ENCODE measurements at places on chromosomes 6 and 20.

- no peak for DNase-seq
Observed at GRCh38 chr6:73030257-73030656, 195.0 kb downstream of the KHDC1L start.

DNA sequence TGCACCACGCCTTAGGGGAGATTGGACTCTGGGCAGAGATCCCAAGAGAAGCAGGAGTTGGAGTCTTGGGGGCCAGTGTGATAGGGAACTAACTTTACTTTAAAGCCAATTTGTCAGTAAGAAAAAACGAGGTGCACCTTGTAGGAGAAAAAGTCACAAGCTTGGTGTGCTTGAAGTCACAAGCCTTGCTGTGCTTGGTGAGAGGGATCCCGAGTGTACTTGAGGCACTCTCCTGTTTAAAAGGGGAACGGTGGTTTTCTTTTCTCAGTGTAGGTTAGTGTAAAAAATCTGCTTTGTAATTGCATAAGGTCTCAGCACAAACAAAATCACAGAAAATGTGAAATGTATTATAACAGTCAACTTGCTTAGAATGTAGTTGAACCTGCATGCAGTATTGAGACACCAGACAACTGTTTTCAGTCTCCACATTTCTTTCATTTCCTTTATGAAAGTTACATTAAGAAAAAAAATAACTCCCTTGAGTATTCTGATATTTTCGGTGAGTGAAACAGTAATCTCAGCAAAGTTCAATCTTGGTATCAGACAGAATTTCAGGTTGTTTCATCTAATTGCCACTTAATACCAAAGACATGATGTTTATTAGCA, 111.1 kb upstream of the DUSP22 start:
- no peak for DNase-seq

GRCh38 chr6:10451828-10452509, 37.1 kb upstream of the TFAP2A start:
- no peak for DNase-seq

- DNase-seq = peak; percentile 64
Observed at GRCh38 chr6:144314003-144314485, 28.9 kb downstream of the UTRN start.

GRCh38 chr6:109303640-109304283, 78.5 kb downstream of the CD164 start:
- DNase-seq = no peak

GRCh38 chr6:89302936-89303335, 12.2 kb downstream of the GABRR2 start:
- DNase-seq = no peak

GRCh38 chr6:11650025-11650696, 112.6 kb downstream of the TMEM170B start:
- DNase-seq = no peak

DNA sequence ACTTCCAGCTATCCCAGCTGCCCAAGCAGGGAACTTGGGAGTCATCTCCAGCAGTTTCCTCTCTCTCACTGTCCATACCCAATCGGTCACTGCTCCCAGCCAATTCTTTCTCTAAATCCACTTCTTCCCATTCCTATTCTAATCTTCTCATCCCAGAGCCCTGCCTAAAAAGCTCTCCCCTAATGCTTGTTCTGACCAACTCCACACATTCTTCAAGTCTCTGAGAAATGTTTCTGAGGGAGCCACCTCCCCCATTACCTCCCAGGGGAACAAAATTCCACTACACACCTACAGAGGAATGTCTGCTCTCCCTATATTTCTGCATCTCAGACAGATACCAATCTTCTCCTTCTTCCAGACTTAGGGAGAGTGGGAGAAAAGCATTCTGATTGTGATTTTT, 14.0 kb downstream of the SLC17A4 start:
- DNase-seq = no peak

- DNase-seq = peak; percentile 24
Observed at GRCh38 chr6:32254761-32255198, 30.9 kb upstream of the NOTCH4 start.

GRCh38 chr6:36266913-36267644, 2.8 kb upstream of the PNPLA1 start:
- DNase-seq = no peak

- DNase-seq = no peak
Observed at GRCh38 chr20:49270177-49270576, 7.7 kb downstream of the ZNFX1 start.

GRCh38 chr6:42021847-42022754, 28.2 kb upstream of the TAF8 start:
- DNase-seq = no peak

GRCh38 chr20:62496568-62497218, 20.9 kb upstream of the GATA5 start:
- no peak for DNase-seq

- no peak for DNase-seq
Observed at GRCh38 chr20:50328222-50328979, 137.8 kb downstream of the CEBPB start.

GRCh38 chr6:89482126-89482525, 49.2 kb downstream of the ANKRD6 start:
- DNase-seq = peak; percentile 35

DNA sequence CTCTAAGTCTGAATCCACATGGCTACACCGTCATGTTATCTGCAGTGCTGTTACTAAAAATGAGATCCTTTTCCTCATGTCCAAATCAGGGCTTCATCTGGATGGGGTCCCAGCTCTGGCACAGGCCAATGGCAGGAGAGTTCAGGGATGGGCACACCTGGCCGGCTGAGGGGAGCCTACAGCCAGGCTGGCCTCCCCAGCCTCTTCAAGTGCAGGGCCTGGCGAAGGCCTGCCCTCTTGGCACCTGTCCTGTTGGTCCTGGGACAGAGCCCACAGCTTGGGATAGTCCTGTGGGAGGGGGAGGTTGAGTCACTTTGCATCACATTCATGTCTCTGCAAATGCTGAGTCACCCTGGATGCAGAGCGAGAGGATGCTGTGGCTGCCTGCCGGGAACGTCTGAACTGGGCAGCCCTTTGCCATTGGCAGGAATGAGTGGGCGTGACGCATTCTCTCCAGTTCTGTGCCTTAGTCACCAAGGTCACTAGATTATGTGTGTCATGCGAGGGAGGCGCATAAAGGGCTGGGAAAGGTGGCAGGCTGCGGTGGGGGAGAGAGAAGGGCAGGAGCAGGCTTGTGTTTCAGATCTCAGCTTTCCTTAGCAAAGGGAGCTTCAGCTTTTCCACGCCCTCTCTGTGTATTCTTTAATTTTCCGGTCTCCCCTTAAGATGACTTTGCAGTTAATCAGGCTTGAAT, 223.2 kb upstream of the ECI2 start:
- DNase-seq = no peak

DNA sequence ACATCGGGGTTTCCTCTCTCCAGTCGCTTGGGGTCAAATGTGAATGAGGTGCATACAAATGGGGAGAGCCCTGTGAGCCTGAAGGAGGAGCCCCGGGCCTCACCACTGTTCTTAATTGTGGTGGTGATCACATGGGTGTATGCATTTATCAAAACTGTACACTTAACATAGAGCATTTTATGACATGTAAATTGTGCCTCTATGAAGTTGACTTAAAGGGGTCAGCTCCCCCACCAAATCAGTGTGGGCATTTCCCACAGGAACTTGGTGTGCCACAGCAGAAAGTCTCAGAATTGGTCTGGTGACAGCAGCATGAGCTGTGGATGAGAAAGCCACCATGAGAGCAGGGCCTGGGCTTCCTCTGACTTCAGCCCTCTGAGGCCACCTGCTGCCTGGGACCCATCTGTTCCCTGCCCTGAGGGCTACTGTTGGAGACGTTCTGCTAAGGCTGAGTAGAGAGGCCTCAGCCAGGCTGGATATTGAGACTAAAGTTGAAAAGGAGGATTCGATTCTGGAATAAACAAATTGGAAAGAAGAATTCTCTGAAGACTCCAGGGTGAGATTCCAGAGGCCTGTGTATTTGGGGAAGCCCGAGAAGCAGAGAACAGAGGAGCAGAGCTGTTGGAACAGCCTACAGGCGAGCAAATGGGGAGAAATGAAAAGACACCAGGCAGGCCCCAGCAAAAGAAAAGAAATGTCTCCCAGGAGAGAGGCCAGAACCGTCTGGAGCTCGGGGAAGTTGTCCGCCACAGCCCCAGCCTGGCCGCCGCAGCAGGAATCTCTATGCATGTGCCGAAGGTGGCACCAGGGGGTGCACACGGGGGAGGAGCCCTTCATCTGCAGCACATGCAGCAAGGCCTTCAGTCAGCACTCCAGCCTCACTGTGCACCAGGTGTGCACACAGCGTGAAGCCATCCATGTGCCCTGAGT, 37.6 kb upstream of the XRN2 start:
- DNase-seq = no peak

DNA sequence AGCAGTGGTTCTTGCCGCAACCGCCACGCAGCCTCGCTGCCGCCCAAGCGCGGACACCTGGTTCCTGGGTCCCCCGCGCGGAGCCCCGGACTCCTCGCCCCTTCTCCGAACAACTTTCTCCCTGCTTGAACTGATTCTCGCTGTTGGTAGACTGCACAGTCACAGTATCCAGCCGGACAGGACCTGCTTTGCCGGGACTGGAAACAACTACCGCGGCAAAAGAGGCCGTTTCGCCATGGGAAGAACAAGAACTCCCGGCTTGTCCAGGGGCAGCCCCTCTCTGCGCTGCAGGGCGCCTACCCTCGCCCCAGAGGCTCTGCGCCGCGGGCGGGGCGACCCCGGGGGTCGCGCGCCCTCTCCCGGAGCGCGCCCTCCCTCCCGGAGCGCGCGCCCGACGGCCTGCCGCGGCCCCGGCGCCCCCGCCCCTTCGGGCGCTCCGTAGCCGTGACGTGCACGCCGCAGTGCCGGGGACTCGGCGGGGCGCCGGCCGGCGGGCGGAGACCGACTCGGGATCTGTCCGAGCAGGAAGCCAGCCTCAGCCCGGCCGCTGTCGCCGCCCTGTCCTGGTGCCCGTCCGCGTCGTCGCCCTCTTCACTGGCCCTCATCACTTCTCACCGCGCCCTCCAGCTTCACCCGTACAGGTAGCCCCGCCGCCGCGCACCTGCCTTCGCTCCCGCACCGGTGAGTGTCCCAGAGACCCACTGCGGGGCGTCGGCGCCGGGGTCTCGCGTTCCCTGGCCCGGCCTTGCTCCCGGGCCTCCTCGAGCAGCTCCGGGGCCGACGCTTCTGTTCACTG, at the start of gene MYO6:
Gene MYO6, plus strand, starts transcription at position 497 of the 796 bp plus-strand sequence. CDS start 68,309 bp downstream, outside the sequence.
- DNase-seq = peak; percentile 62

DNA sequence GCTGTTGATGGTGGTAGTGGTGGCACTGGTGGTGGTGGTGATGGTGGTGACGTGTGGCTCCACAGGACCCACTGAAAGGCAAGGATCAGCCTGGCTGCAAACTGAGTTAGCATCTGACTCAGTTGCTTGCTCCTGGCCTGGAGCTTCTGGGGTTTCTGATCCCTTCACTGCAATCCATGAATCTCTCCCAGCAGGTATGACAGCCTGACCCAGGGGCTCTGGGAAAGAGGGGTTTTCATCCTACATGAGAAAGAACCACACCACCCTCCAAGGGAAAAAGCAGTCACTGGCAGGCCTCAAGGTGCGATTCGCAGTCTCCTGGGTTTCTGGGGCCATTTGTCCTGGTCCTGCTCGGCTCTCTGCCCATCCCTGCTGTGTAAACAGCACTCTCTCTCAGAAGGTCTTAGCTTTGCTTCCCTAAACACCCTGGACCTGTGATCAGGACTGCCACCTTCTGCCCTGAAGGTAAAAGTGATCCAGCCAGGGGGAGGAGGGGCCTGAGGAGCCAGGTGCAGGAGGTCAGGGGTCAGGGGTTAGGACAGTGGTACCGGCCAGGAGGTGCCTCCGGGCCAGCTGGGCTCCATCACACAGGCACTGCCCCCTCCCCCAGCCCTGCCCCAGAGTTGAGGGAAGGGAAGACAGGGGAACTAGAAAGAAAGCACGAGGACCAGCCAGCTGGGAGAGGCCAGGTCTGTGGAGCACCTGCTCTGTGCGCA, 152.0 kb downstream of the BMP7 start:
- DNase-seq = no peak

DNA sequence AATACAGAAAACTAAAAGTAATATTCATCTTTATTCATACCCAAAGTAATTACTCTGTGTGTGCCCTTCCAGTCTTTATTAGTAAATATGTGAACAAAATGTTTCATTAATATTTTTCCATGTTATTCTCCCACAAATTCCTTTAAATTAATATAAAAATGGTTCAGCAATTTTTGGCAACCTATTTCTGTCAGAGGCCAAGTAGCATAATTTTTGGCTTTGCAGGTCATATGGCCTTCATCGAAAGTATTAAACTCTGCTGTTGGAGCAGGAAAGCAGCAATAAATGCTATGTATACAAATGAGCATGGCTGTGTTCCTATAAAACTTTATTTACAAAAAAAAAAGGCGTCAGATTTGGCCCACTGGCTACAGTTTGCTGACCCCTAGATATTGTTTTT, 16.1 kb downstream of the ZC2HC1B start:
- DNase-seq = peak; percentile 61

DNA sequence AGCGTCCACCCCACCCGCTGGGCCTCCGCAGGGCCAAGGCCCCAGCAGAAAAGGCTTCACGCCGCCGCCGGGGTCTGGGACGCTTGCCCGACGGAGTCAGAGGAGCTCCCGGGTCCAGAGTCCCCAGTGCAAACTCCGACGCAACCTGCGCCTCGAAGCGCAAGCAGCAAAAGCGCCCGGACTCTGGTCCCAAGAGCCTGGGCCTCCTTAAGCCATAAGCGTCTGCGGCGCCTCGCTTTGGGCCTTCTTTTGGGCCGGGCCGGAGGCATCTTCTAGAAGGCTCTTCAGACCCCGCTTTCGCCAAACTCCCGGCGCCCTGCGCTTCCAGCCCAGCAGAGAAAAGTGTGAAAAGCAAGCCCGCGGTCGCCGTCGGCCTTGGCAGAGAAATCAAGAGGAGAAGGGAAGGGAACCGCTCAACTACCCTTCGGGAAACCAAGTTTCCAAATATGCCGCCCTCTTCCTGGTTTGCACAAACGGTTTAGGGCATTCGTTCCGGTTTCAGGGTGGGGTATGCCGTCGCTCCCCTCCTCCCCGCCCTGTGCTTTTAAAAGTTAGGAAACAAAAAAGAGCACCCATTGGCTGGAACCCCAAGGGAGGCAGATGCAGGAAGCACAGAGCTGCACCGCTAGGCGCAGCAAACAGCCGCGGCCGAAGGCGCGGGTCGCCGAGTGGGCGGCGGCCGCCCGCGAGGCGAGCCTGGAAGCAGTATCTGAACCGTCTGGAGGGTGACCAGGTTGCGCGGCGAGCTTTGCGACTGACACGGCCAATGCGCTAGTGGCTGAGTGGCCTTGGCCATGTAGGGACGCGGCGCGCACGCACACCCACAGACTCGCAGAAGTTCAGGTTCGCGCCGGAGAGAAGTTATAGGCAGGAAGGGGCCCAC, 1.2 kb downstream of the TBX18 start:
- DNase-seq = no peak

GRCh38 chr6:14132921-14133275, 15.3 kb downstream of the CD83 start:
- DNase-seq = no peak
